ENCODE measurements at places on chromosomes 12 and 14.

DNA sequence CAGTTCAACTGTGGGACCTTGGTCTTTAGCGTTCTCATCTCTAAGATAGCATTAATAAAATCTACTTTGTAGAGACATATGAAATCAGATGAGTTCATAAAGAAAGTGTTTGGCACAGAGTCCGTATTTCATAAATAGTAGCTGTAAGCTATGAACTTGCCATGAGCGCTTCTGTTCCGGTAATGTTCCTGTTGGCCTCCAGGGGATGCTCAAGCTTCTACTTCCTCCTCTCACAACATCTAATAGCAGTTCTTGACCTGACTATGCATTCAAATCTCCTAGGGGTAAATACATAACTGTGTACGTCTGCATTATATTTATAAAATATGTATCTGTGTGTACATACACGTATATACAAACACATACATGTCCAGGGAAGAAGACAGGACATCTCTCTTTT is 288.2 kb upstream of the TMPO start:
- no peak for DNase-seq

DNA sequence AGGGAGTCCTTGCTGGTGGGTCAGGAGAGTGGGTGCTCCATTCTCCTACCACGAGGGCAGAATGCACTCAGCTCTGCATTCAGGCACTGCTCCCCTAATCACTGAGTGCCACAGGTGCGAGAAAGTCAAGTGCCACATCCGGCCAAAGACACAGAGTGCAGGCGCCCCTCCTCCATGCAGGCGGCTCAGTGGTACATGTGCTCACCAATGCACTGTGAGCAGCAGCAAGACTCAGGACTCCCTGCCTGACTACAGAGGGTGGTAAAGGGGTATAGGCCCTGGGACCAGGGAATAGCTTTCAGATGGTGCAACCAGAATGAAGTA is 32.9 kb downstream of the ZFYVE21 start:
- no peak for DNase-seq

DNA sequence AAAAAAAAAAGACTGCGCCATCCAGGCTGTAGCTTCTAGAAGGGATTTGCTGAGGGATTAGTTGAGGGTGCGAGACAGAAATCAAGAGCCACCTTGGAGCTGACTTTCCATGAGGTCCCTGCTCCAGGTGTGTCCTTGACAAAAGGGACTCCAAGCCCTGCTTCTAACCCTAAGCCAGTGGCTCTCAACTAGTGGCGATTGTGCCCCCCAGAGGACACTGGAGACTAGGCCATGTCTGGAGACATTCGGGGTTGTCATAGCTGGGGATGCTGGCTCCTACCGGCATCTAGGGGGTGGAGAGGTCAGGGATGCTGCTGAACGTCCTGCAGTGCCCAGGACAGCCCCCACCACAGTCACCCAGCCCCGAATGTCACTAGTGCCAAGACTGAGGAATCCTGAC is 40.6 kb downstream of the SPRING1 start:
- DNase-seq = no peak

- no peak for DNase-seq
These were observed 124.4 kb downstream of the SLC25A21 start for GRCh38 chr14:37047996-37048395.

GRCh38 chr12:110269622-110270124 is 11.4 kb upstream of the ATP2A2 start:
- no peak for DNase-seq

GRCh38 chr12:125983784-125984500 is 918.7 kb downstream of the AACS start:
- no peak for DNase-seq

DNA sequence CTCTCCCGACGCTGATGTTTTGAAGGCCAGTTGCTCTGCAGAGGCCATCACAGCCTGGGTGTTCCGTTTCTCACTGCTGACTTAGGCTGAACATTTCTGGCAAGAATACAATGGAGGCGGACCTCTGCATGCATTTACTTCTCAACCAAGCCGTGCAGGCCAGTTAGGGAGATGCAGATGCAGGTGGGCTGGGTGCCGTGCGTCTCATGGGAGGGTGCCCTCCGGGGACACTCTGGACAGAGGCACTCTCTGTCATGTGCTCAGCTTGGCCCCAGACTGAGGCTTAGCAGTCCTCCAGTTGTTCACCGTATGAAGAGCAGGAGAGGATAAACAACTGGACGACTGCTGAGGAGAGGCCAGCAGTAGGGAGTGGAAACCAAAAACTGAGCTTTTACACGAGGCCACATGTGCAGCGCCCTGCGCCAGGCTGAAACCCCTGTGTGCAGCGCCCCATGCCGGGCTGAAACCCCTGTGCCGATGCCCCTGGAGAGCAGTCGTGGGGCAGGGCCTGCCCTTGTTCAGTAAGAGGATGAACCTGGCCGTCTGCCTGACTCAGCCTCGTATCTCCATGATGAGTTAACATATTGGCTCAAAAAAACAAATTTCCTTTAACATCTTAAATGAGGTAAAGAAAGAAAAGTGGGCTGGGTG is 32.3 kb downstream of the DDX51 start:
- DNase-seq = no peak

GRCh38 chr14:93906341-93907329 is 20.5 kb upstream of the FAM181A start:
- no peak for DNase-seq

GRCh38 chr12:89252284-89252683 is 100.0 kb downstream of the DUSP6 start:
- no peak for DNase-seq

GRCh38 chr12:65670775-65671174 is 153.5 kb upstream of the HMGA2 start:
- DNase-seq = no peak

- no peak for DNase-seq
These were observed 8.7 kb upstream of the PLEKHA5 start for GRCh38 chr12:19120795-19121194.

GRCh38 chr12:130698106-130698505 is 18.0 kb downstream of the RIMBP2 start:
- no peak for DNase-seq

DNA sequence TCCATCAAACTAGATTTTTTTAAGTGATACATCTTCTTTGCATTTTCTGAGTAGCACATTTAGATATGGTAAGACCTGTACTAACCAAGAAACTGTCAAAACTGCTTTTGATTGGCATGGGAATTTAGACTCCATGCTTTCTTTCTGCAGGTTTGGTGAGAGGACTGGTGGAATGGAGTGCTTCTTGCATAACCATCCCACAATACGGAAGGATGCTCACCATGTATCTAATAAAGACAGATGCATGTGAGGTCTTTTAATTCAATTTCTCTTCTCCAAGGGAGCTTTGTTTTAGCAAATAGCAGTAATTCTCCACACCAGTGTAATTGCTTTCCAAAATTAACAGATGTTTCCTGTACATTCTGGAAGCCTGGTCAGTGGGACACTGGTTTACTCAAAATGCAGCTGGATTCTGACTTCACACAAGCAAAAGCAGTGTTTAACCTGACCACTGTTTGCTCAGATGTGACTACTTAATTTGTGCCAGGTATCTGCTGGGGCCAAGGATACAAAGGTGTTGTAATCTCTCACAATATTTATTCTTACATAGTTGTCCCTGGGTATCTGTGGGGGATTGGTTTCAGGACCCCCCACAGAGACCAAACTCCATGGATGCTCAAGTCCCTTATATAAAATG is 26.1 kb downstream of the FGD6 start:
- DNase-seq = no peak

GRCh38 chr12:80925237-80925636 is 12.5 kb downstream of the LIN7A start:
- no peak for DNase-seq

DNA sequence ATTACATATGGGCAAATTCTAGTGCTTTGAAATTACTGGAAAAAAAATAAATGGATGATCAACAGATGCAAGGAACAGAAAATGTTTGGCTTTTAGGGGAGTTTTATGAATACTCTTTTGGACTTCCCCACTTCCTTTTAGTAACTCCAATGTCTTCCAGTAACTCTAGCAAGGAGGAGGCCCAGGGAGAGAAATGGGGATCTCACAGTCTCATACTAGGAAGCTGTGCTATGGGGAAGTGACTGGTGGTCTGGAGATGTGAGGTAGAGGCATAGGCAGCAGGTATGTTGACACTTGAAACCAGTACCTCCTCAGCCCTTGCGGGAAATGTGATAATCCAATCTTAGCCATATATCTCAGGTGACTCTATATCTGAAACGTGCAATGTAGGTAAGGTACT is 68.1 kb downstream of the CRADD start:
- no peak for DNase-seq

DNA sequence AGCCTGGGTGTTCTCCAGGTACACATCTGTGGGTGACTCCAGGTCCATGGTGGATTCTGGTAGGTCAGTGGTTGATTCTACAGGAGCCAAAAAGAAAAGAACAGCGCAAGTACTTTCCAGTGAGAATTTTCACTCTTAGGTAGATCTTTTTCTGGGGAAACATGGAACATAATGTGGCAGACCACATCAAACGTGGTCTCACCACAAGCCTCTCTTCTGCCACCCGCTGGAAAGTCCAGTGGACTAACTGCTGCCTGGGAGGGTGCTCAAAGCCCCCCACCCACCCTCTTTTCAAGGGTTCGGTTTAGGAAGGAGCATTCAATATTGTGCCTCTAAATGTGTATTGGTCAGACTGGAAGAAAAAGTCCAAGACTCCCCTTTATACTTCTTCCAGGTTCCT is 36.1 kb upstream of the PRB2 start:
- DNase-seq = no peak

GRCh38 chr14:28983279-28983678 is 216.7 kb downstream of the FOXG1 start:
- no peak for DNase-seq

DNA sequence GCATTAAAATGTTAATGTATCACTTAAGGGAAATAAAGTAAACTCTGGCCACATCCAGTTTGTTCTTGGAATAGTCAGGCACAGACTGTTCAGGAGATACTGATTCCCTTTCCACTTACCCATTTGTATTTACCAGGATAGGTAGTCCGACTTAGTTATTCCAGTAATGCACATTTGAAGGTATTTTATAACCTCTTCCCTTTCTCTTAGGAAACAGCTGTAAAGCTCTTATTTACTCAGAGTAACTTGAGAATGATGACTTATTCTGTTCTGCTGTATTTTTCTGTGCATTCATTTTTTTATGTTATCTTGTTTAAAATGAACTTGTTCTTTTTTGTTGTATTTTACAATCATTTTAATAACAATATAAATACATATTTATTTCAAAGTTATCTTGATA is 78.0 kb downstream of the METTL25 start:
- no peak for DNase-seq

DNA sequence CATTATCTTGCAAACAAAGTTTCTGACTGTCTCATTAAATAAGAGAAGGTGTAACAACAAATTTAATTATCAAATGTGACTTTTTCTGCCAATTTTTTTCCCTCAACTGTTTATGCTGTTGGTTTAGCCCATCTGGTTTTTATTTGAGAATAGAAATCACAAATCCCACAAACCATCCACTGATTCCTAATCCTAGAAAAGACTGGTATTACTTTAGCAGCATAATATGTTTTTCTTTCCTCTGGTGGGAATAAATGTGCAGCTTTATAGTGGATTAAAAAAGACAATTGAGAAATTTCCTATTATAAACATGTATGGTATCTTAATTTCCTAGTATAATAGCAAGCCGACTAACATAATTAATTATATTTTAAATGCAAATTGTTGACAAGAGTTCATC is 257.9 kb upstream of the FOXN3 start:
- no peak for DNase-seq

DNA sequence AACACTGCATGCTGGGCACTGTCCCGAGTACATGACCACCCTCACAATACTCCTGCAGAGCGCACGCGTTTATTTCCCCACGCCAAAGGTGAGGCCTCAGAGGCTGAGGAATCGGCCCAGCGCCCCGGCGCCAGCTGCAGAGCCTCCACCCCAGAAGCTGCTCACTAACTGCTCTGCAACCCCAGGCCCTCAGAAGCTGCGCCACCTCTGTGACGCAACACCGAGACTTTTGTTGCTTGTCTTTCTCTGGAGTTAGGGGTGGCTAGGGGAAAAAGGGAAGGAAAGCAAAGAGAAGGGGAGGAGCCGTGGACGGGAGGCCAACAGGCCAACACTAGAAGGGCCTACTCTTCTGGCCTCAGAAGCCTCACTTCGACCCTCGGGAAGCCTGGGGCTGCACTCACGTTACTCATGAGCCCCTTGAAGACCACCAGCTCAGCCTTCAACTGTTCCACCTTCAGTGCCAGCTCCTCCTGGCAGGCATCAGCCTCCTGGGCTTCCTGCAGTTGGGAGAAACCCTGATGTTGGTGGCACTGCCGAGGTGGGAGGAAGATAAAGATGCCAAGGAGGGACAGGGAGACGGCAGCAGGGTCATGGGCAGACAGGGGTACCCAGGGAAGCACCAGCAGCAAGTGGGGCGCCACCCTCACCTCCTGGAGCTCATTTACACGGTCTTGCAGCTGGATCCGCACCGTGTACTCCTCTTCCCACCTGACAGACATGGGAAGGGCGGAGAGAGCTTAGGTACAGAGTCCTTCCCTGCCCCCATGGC is 5.4 kb downstream of the IFFO1 start:
- no peak for DNase-seq

GRCh38 chr14:64294672-64295413 is 672 bp upstream of the ESR2 start:
- DNase-seq = peak; percentile 72

- no peak for DNase-seq
These were observed 5.9 kb upstream of the TEX22 start for GRCh38 chr14:105392131-105393090.

GRCh38 chr12:73452672-73453469 is 1084.8 kb upstream of the ATXN7L3B start:
- DNase-seq = no peak

DNA sequence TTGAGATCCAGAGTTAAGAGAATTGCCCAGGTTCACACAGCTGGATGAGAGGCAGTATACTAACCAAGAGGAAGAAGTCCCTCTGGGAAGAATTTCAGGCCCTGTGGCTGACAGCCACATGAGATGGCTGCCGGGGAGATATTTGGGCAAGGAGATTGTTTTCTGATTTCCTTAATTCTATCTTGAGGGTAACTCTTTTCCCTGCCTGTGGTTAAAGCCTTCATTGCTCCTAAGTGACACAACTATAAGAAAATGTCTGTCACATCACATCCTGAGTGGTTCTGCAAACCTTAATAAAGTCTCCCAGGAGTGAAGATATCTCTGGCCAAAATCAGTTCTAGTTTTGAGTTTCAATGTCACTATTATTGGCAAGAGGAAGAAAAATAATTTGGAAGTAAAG is 9.6 kb downstream of the ARHGDIB start:
- no peak for DNase-seq

DNA sequence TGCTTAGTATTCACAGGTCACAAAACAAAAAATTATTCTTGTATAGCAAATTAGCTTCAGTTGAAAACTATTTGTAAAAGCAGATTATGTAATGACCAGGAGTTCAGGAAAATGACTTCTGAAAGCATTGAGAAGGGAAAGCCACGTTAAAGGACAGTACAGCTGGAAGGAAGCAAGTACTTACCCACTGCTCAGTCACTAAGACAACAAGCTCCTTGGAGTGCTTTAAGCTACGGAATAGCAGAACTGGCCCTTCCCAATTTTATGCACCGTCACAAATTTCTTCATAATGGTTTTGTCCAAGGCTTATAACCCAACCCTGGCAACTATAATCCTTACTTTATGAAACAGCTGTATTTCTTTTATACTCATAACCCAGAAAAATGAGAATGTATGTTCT is 13.0 kb upstream of the SNAPC1 start:
- DNase-seq = no peak
